Thoracic aorta (tissue), 2 donors: ENCODE measurements at places on chromosomes 1 and 21. TPM values are rescaled to one million over a fixed set of nuclear protein-coding genes. Genes with fewer than 3 reads are reported as not detected.
A peak's percentile ranks its signal among the peaks of the same experiment; 100 is the strongest.

DNA sequence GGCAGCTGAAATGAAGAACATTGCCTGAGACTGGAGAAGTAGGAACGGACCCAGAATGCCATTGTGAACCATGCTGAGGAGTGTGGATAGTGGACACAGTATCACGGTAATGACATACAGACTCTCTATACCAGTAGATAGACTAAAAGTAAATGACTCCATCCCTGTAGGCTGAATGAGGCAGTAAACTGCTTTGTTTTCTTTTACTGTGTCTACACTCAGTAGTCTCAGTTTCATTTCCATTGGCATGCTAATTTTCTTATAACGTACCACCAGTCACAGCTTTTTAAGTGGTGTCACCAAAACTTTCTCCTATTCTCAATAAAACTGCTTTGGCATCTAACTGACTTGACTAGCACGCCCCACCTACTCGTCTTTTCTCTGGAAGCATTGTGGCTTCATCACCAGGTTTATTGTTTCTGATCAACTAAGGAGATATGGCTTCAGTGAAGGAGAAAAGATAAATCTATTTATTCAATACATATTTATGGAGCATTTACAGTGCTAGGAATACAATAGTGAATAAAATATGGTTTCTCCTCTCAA, 8.4 kb upstream of the ZNF697 start:
- no peaks in the 10 kb centered on the region for H3K27me3 ChIP-seq
- DNase-seq = no peak
- H3K4me1 ChIP-seq = no peaks in the 10 kb centered on the region
- H3K4me3 ChIP-seq = no peak overlapping the region

The FNDC5 gene
- 6.2 TPM for total RNA-seq

DNA sequence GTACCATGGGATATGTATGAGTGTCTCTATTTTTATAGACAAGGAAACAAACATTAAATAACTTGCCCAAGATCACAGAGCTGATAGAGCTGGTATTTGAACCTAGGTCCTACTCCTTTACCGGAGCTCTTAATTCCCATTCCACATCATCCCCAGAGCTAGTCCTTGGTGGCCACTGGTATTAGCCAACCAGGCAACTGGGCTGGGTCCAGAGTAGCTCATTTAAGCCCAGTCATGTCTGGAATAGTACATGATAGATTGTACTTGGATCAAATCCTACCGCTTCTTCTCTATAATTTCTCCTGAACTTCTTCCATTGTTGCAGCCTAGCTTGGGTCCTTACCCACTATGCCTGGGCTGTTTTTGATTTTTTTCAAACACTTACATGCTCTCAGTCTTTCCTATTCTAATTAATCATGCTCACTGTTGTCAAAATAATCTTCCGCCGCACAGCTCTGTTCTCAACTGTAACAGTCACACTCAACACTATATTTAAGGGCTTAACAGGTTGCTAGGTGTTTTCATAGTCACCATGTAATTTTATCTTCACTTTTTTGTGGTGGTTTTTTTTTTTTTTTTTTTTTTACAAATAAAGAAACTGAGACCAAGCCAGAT, 80.2 kb downstream of the COLGALT2 start:
- H3K4me3 ChIP-seq = no peak overlapping the region
- DNase-seq = no peak
- H3K27me3 ChIP-seq = no peaks in the 10 kb centered on the region
- no peak overlapping the region for H3K27ac ChIP-seq

- no peaks in the 10 kb centered on the region for H3K27me3 ChIP-seq
- H3K4me3 ChIP-seq = peak overlapping the region; percentile 97
- peaks cover 32% of the 10 kb centered on the region for H3K4me1 ChIP-seq
- no peak for DNase-seq
- H3K27ac ChIP-seq = peak overlapping the region; percentile 99
- no peaks in the 10 kb centered on the region for H3K36me3 ChIP-seq
Measured at GRCh38 chr1:87329051-87329525, 408 bp downstream of the LMO4 start.

The SLFNL1 gene
- total RNA-seq = 0.68 TPM

- no peak overlapping the region for H3K27ac ChIP-seq
- no peaks in the 10 kb centered on the region for H3K36me3 ChIP-seq
Measured at GRCh38 chr1:3007298-3008147, 13.7 kb upstream of the ACTRT2 start.

DNA sequence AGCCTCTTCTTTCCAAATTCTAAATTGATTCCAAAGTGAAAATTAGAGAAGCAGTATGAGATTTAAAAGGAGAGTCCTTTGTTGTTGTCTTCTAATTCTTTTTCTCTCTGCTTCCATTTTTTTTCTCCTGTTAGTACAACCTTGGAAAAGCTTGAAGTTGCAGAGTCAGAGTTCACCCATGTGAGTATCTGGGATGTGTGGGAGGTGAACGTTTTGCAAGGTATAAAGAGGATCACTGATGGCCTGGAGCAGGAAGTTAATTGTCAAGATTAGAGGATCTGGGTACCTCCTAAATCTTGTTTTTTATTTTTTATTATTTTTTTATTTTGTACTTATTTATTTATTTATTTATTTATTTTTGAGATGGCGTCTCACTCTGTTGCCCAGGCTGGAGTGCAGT, 7.7 kb upstream of the PSMD4 start:
- no peak for DNase-seq
- no peaks in the 10 kb centered on the region for H3K27me3 ChIP-seq
- H3K27ac ChIP-seq = no peak overlapping the region
- H3K4me3 ChIP-seq = no peak overlapping the region
- peaks cover 49% of the 10 kb centered on the region for H3K36me3 ChIP-seq

DNA sequence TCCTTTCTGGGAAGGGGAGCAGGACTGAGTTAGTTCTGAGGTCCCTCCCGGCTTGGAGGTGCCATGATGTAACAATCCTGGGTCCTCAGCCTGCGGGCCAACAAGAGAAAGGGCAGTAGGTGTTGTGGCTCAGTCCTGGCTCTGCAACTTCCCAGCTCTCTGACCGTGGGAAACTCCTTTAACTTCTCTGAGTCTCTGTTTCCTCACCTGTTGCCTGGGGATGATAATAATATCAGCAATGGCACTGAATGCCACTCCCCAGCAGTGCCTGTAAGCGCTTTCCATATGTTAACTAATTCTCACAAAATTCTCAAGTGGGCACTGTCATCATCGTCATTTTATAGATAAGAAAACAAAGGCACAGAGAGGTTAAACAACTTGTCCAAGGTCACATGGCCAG, 2.3 kb downstream of the PADI3 start:
- no peaks in the 10 kb centered on the region for H3K27me3 ChIP-seq
- H3K4me3 ChIP-seq = no peak overlapping the region
- H3K4me1 ChIP-seq = no peaks in the 10 kb centered on the region
